MG63 (cell line): ENCODE measurements at places on chromosomes 12 and 14. TPM values are rescaled to one million over a fixed set of nuclear protein-coding genes. Genes with fewer than 3 reads are reported as not detected.

TTC9 gene
- total RNA-seq = not detected in 2 replicates

CCDC175 gene
- not detected in 2 replicates for total RNA-seq

PRPH gene
- 5.0 and 7.1 TPM in 2 replicates for total RNA-seq

FGF23 gene
- total RNA-seq = not detected in 2 replicates

EML5 gene
- 0.23 and 0.62 TPM in 2 replicates for total RNA-seq

FCF1 gene
- 44.2 and 92.7 TPM in 2 replicates for total RNA-seq

KLHL33 gene
- total RNA-seq = not detected in 2 replicates

CAPZA3 gene
- total RNA-seq = not detected in 2 replicates

GPR137C gene
- total RNA-seq = 0.81 and 1.1 TPM in 2 replicates

SIX1 gene
- 4.1 and 10.7 TPM in 2 replicates for total RNA-seq

MYBPC1 gene
- not detected in 2 replicates for total RNA-seq

RPL10L gene
- total RNA-seq = not detected in 2 replicates

SYCP3 gene
- not detected in 2 replicates for total RNA-seq

TPPP2 gene
- total RNA-seq = not detected in 2 replicates

ALDH1L2 gene
- 10.5 and 11.2 TPM in 2 replicates for total RNA-seq

LTBR gene
- 35.0 and 61.5 TPM in 2 replicates for total RNA-seq

KRT83 gene
- total RNA-seq = not detected in 2 replicates

TAS2R46 gene
- 0.10 TPM in 1 of 2 replicates, not detected in the other for total RNA-seq

TCP11L2 gene
- total RNA-seq = 33.9 and 37.0 TPM in 2 replicates

DHRS4L2 gene
- total RNA-seq = 2.0 and 13.5 TPM in 2 replicates

IFT43 gene
- 12.2 and 54.9 TPM in 2 replicates for total RNA-seq

LBHD2 gene
- not detected in 2 replicates for total RNA-seq

TGM1 gene
- 0.86 and 2.0 TPM in 2 replicates for total RNA-seq

OTUB2 gene
- 0.63 and 1.2 TPM in 2 replicates for total RNA-seq

DDX54 gene
- 80.5 and 82.0 TPM in 2 replicates for total RNA-seq

ISM2 gene
- total RNA-seq = not detected in 2 replicates

PTPN21 gene
- total RNA-seq = 1.5 and 4.2 TPM in 2 replicates
